Nucleus accumbens (tissue), 56 donors: ENCODE measurements at places on chromosomes 11 and 22.

DNA sequence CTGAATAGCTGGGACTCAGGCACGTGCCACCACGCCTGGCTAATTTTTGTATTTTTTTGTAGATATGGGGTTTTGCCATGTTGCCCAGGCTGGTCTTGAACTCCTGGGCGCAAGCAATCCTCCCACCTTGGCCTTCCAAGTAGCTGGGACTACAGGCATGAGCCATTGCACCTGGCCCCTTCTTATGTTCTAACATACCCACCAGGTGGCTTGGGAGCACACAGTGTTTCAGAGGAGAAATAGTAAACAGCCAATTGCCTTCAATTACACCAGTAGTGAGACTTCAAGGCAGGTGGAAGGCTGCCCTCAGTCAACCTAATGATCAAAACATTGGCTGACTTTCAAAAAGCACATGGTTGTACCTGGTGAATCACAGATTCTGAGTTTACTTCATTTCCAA lies 167.2 kb downstream of the SWAP70 start:
- no peak for DNase-seq

GRCh38 chr11:76578654-76579055 lies 91.9 kb downstream of the LRRC32 start:
- DNase-seq, result no peak

DNA sequence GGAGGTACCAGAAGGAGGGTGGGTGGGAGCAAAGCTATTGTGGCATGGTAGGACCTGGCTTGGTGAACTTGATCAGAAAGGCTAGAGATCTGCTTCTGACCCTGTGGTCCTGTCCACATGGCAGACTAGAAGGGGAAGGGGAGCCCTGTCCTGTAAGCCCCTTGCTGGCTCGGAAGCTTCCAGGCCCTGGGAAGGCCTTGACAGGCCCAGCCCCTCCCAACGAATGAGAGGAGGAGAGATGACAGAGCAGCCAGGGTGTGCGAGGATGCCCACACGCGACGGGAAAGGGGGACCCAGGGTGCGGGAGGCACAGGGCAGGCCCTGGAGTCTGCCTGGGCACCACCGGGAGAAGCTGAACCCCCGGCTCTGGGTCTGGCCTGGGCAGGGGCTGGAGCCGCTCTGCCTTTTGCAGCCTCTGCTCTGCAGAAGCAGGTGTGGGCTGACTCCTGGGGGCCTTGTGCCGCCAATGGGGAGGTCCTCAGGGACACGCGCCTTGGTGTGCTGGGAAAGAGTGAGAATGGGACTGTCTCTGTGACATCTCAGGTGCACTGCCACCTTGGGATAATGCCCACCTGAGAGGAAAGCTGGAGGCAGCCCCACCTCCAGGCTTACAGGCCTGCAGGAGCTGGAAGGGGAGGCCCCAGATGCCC lies 1447.5 kb downstream of the BRD1 start:
- DNase-seq, result no peak

DNA sequence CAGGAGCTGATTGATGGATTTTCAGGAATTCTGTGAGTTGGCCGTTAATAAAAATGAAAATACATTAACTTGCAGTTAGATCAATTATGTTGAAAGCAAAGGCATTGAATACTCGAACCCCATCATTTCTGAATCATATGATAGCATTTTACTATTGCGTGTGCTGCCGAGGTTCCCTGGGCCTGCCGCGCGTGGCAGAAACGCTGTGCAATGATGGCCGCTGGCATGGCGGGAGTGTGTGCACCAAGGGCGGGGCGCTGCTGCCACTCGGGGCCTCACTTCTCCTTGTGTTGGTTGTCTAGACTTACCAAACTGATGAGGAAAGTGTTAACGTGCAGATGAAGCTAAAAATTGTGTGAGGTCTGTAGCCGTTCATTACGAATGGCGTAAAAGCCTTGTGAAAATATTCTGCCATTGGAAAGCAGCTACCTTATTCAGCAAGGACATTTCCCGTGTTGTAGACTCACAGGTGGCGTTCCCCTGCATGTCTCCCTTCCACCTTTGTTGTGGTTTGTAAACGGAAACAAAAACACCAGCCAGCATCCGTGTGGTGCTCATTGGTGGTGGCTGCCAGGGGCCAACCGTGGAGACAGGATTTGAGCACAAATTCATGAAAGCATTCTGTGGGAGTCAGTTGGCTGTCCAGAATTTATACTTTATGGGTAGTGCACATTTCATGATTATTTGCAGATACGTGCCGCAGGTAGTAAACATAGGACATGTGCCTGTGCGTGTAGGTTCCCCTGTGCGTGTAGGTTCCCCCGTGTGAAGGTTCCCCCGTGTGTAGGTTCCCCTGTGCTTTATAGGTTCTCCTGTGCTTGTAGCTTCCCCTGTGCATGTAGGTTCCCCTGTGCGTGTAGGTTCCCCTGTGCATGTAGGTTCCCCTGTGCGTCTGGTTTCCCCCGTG lies 5.9 kb upstream of the GRAMD4 start:
- no peak for DNase-seq

DNA sequence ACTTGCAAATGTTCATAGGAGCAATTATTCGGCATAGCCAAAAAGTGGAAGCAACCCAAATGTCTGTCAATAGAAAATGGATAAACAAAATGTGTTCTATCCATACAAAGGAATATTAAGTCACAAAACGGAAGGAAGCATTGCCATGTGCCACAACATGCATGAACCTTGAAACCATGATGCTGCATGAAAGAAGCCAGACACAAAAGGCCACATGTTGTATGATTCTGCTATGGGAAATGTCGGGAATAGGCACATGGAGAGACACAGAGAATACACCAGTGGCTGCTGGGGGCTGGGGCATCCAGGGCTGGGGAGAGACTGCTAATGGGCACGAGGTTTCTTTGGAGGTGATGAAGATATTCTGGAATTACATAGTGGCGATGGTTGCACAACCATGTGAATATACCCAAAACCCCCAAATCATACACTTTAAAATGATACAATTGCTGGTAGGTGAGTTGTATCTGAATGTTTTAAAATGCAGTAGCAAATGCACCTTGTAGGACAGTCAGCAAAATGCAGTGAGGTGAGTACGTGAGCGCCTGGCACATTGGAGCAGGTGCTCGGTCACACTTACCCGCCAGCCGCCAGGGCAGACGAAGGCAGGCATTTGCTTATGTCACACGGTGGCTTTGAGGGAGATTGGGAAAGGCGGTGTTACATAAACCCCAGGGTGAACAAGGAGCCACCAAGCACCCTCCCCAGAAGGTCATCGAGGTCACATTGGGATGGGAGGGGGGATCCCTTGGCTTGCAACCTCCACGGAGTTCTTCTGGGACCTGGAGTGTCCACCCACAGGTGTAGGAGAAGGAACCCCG lies 6.3 kb upstream of the OSM start:
- DNase-seq, result no peak

GRCh38 chr11:95005642-95006041 lies 19.4 kb upstream of the KDM4E start:
- no peak for DNase-seq

DNA sequence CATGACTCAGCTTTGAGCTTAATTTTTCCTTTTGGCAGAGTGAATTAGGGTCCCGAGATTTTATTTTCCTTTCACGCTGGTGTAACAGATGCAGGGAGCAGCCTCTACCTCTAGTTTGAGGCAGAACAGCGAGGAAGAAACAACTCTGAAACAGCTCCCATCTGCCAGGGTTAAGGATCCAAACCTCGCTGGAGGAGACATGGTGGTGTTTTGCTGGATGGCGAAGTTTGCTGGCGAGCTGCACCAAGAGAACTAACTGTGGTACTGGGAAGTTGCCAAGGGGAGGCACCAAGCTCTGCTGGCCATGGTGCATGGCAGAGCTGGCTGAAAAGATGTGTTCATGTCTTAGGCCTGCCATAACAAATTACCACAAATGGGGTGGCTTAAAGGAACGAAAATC lies 7.6 kb upstream of the ALKBH3 start:
- DNase-seq, result no peak

DNA sequence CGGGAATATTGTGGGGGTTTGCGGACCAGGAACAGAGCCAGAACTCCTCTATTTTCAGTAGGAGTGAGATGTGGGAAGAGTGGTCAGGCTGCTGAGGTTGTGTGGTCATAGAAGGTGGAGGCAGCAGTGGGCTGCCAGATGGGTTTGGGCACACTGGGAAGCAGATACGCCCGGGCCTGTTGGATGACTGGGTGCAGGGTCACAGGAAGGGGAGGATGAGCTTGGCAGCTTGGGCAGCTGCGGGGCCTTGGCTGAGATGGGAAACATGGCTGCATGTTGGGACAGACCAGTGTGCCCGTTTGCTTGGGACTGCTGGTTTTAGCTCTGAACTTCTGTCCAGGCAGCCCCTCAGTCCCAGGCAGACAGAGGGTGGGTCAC lies 11.4 kb downstream of the SHANK3 start:
- no peak for DNase-seq

DNA sequence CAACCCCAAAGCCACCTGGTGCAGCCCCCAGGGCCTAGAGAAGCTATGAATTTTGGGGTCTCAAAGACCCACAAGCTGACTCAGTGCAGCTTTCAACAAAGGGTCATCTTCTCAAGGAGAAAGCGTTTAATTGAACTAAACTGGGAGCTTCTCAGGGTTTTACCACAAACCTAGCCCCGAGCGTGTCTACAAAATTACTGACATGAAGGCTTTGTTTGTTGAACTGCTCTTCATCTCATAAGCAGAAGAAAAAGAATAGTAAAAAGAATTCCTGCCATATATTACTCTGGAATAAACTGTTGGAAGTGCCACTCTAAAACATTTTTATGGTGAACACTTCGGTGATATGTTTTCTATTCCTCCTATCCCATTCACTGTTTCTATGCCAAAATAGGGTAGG lies 50.8 kb upstream of the INCENP start:
- no peak for DNase-seq

DNA sequence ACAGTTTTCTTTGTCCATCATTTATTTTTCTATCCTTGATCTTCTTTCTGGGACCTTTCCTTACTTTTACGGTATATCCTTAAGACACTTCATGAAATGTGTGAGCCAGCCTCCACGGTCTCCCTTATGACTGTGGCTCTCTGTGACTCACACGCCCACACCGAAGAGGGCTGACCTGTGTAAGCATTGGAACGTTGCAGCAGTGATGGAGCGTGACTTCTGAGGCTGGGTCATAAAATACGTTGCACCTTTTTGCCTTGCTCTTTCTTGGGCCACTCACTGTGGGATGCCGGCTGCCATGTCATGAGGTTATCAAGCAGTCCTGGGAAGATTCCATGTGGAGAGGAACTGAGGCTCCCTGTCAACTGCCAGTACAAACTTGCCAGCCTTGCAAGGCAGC lies 96.3 kb upstream of the RAB1B start:
- no peak for DNase-seq

- DNase-seq, result no peak
These were observed 42.7 kb downstream of the RTL6 start for GRCh38 chr22:44455151-44455962.

DNA sequence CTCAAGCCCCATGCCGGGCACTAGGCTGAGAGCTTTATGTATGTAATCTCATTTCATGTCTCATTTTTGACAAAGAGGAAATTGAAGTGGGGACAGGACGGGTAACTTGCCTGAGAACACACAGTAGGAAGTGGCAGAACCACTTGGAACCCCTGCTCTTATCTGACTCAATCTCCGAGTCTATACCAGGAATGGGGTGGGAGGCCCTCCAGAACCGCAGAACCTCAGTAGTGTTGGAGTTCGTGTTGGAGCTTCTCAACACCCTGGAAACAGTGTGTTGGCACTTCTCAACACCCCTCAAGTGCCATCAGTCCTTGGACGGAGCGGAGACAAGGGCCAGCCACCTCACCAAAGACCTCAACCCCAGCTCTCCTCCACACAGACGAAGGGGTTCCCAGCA lies 38.8 kb upstream of the POLA2 start:
- no peak for DNase-seq

GRCh38 chr11:85809191-85809590 lies 1.8 kb downstream of the SYTL2 start:
- DNase-seq, result no peak

- DNase-seq, result no peak
These were observed 9.3 kb downstream of the NUP50 start for GRCh38 chr22:45172881-45173585.

DNA sequence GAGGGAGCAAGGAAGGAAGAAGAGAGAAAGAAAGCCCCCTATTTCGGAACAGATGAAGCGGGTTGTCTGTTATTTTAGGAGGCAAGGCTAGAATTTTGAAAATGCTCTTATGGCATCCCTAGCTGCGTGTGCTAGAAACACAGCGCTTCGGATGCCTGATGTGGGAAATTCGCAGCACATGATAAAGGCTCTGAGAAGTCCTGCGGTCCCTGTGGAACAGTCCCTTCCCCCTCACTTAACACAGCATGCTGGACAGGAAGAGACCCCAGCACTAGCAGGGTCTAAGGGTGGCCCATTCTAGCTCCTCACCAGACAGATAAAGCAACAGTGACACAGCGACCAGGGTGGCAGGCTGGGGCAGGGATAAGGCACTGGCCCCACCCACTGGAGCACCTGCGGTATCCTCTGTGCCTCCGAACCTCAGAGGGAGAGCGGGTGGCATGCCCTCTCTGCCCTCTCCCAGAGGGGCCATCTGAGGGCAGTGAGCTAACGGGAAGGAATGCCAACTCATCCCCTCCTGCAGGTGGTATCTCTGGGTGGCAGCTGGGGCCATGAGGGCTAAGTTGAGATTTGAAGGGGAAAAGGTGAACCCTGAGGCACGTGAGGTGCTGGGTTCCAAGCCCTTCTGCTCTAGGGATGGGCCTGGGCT lies 75.7 kb downstream of the SCUBE1 start:
- DNase-seq, result no peak

DNA sequence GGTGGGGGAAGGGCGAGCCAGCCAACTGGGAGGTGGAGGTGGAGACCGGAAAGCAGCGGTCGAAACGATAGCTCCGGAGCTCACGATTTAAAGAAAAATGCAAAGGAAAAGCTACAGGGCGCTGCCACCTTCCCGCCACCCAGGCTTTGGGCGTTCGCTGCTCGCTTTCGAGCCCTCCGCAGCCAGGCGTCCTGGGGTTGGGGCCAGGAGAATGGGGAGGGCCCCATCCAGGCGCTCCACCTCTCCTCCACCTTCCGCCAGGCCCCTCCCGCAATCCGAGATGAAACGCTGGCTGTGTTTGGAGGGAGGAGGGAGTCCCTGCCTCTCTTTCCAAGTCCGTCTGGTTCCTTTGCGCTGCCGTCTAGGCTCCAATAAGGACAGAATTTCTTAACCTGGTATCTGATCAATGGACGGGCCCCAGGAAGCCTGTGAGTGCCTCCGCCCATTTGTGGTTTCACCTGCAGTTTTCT lies 483 bp upstream of the ABTB2 start:
- DNase-seq, result no peak

DNA sequence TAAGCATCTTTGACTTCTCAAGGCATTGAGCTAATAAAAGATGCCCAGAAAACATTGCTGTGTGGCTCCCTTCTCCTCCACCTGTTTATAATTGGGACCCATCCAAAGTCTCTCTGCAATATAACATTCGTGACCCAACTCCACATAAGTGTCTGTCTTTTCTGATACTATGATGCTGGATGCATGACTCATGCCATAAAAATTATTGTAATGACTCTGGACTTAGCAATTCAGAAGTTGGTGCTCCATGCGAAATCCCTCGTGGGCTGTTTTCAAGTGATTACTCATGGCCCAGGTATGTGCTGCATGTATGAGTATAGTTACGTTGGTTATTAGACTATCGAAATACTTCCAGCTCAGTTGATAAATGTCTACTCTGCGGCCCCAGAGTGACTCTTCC lies 11.7 kb downstream of the FJX1 start:
- DNase-seq, result no peak

GRCh38 chr11:68146704-68147474 lies 25.7 kb upstream of the CHKA start:
- no peak for DNase-seq
